Cerebellar nuclear complex (tissue), 1 donor: ENCODE measurements at places on chromosomes 7 and 10.

DNA sequence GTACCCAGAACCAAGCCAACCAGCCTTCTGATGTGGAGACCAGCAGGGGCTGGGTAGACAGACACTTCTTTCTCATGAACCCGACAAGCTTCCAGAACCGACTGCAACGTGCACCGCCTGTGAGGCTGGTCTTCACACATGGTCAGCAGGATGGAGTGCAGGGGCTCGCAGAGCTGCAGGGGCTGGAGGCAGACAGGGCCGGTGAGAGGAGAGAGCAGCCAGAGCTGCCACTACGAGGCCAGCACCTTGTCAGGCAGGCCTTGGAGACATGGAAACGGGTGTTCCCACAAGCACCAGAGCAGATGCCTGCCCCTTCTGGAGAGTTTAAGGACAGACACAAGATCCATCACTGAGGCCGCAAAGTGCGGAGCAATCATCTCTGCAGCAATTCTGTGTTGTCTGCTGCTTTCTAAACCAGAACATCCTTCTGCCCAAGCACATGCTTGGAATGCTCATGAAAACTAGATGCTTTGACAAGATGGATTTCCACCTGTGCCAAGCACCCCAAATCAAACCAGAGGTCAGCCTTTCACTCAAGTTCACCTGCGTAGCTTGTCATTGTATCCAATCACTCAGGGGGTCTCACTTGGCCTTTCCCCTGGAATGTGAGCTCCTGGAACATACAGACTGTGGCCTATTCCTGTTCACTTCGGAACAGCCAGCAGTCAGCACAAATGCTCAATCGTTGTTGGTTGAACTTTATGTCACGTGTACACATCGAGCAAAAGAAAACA lies 32.2 kb downstream of the FRMPD2 start:
- DNase-seq = no peak

- no peak for DNase-seq
These were observed 49.7 kb downstream of the CPEB3 start for GRCh38 chr10:92241158-92241500.

- DNase-seq = no peak
These were observed 417.1 kb downstream of the SUGCT start for GRCh38 chr7:40551685-40552576.

GRCh38 chr10:89221919-89222318 lies 14.8 kb upstream of the CH25H start:
- DNase-seq = no peak

- no peak for DNase-seq
These were observed 121.2 kb downstream of the MTERF1 start for GRCh38 chr7:91759205-91759863.

DNA sequence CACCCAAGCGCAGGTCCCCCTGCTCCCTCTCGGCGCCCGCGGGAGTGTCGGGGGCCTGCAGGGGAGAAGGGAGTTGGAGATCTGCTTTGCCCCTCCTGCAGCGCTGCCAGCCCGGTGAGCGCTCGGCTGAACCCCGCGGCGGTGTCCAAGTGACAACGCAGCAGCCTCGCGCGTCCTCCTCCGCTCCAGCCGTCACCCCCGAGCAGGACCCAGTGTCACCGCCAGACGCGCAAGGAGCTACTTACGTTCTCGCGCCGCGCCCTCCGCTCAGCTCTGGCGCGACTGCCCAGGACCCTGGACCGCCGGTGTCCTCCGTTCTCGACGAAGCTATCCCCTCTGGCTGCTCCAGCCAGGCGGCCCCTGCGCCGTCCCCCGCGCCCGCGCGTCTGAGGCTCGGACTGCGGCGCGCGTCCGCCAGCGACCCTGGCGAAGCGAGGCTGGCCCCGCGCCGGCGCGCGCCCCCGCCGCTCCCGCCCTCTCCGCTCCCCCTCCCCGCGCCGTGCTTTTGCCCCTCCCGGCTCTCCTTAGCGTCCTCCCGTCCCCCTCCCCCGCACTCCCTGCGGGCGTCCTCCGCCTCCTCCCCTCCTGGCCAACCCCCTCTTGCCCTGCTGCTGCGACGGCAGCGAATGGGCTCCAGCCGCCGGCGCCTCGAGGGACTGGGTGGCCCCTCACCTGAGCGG lies at the start of gene NRCAM:
Gene NRCAM, minus strand, starts transcription at position 439 of the 680 bp plus-strand sequence. CDS start 216,372 bp downstream, outside the sequence.
- no peak for DNase-seq

- DNase-seq = no peak
These were observed 191.0 kb upstream of the BET1 start for GRCh38 chr7:94195201-94195600.

DNA sequence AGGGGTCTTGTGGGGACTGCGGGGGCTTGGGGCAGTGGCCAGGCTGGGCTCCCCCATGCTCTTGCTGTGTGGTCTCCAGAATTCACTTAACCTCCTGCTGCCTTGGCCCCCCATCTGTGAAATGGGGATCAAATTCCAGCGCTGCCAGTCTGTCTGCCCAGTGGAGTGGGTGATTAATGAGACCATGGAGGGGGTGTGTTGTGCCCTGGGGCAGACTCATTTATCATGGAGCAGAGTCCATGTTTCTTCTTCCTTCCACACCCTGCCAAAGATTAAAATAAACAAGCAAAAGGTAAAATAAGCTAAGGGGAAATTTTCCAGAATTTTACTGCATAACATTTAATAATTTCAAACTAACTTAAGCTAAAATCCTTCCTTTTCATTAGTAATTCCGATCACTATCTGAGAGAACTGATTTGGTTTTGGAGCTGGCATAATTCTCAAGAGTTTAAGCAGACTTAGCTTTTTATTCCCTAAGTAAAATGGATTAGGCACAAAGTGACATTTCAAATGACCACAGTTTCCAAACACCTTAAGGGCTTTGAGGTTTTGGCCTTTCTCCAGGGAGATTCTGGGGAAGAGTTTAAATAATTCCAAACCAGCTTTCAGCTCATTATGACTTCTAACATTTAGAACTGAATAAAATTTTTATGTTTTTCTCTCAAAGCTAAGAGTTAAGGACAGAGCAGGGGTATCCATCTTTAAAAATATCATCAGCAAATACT lies 211.9 kb downstream of the CXCL12 start:
- DNase-seq = no peak

- DNase-seq = no peak
These were observed 482.6 kb downstream of the RPS24 start for GRCh38 chr10:78516236-78516635.

DNA sequence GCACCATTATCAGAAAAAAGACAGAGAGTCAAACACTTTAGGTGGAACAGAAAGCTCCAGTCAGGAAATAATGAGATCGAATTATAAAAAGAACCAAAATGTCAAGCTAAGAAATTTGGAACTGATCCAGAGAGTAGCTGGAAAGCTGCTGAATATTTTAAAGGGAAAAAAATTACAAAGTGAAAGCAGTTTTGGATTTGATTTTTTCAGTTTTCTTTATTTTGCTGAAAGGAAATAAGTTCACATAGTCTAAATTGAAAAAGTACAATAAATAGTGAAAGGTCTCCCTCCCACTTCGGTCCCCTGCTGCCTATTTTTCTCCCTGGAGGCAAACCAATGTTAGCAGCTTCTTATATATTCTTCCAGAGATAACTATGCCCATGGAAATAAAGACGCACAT lies 11.3 kb upstream of the TOMM7 start:
- DNase-seq = no peak

- DNase-seq = no peak
These were observed 57.8 kb downstream of the HHEX start for GRCh38 chr10:92747600-92747999.

DNA sequence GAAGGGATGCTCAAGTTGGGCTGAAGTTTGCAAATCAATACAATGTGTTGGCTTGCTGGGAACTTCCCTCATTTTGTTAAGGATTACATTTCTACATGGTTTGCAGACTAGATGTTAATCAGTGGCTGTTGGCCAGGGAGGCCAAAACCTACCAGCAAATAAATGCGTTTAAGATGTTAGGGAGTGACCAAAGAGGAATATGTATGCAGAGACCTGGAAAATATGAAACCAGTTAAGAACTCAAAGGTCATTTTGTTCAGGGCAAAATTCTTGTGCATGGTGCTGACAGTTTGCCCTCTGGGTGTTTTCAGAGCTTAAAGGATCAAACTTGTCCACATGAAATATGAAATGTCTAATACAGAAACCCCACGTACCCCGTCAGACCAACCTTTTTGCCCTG lies 30.3 kb downstream of the GATA3 start:
- DNase-seq = no peak

DNA sequence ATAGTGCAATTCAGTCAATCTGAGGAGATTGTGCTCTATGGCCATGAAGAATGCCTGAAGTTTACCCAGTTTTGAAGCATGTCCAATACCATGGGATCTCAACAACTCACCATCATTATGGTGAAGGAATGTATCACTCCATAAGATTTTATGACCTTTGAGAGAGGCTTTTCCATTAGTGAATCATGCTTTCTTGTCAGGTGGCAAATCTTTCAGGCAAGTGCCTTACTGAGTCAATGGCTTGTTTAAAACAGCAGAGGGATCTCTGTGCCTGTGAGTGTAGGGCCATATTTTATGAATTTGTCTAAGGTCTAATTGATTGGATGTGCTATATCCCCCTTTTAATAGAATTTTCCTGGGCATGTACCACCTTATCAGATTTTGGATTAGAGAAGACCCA lies 131.5 kb downstream of the CCDC7 start:
- no peak for DNase-seq

DNA sequence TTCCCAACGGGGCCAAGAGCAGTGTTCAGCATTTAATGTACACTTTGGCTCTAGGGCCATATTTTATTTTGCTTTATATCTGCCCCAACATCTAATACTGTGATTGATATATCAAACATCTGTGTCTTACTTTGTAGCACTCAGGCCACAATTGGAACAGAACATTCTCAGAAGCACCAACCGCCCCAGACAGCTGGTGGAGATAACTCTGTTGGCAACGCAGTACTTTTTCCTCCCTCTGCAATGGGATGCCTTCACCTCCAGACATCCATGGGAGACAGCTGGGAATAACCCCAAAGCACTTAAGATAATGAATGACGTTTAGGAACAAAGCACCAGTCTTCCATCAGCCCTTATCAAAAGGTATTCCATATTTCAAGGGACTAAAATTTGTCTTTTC lies 57.4 kb downstream of the PIP4K2A start:
- no peak for DNase-seq

- no peak for DNase-seq
These were observed 117.6 kb downstream of the MAD1L1 start for GRCh38 chr7:2114926-2115759.

- no peak for DNase-seq
These were observed 271.7 kb downstream of the STK31 start for GRCh38 chr7:23981758-23982157.

DNA sequence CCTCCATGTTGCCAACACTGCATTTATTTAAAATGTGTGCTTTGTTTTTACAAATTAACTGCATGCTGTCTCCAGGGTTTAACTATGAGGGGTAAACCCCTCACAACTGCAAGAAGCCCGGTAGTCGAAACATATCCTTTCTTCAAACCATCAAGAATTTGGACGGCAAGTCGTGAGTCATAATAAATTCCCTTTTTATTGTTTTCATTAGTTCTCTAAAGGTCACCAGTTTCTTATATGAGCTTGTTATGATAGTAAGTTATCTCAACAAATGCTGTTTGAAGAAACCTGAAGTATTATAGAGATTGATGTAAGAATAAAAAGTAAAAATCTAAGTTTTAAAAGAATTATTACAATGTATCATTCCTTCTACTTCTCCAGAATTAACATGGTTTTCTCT lies 12.2 kb upstream of the FIGNL1 start:
- no peak for DNase-seq

DNA sequence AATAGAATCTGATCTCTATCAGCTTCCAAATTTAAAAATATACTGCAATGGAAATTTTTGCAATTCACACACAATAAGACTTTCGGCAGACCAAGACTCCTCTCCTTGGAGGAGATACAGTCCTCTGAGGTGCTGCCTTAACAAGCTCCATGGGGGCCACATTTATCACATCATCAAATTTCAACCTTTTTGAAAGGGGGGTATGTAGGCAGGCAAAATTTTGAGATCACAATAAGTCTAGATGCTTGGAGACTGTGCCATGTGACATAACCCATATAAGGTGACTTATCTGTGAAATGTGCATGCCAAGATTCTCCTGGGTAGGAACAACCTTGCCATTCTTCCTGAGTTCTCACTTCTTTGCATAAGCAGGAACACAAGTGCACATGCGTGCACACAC lies at the start of gene OR2A12:
Gene OR2A12, plus strand, starts transcription at position 301 of the 400 bp plus-strand sequence. CDS start 8,830 bp downstream, outside the sequence.
- DNase-seq = no peak

DNA sequence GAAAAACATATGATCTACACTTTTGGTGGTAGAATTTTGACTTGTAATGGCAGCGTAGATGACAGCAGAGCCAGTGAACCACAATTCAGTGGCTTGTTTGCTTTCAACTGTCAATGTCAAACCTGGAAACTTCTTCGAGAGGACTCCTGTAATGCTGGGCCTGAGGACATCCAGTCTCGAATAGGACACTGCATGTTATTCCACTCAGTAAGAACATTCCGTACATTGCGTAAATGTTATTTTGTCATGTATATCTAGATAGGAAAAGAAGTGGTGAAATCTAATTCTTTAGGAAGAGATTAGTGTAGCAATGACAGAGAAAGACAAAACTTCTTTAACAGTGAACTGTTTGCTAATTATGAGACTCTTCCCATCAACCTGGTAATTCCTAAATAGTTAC lies 112.9 kb downstream of the PODXL start:
- no peak for DNase-seq

GRCh38 chr10:82150123-82150900 lies 275.3 kb downstream of the NRG3 start:
- no peak for DNase-seq

GRCh38 chr7:87850836-87851593 lies 25.1 kb downstream of the SLC25A40 start:
- DNase-seq = no peak

- no peak for DNase-seq
These were observed 421.4 kb downstream of the SDK1 start for GRCh38 chr7:3722396-3722922.

DNA sequence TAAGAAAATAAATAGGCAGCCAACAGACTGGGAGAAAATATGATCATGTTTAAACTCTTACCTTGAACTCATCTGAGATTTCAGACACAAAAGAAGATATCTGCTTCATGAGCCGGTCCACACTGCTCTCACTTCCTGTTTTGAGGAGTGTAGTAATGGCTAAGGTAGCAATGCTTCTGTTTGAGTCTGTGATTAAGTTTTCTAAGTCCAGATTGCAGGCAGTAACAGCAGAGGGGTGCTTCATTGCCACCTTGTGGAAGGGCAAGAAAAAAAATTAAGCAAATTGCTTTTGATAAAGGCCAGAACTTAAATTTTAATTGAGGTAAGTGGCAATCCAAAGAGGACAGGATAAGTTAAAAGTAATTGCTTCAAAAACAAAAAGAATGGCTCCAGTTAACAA lies 69.1 kb downstream of the MEST start:
- no peak for DNase-seq

GRCh38 chr10:129048513-129048912 lies 418.5 kb upstream of the MGMT start:
- no peak for DNase-seq

DNA sequence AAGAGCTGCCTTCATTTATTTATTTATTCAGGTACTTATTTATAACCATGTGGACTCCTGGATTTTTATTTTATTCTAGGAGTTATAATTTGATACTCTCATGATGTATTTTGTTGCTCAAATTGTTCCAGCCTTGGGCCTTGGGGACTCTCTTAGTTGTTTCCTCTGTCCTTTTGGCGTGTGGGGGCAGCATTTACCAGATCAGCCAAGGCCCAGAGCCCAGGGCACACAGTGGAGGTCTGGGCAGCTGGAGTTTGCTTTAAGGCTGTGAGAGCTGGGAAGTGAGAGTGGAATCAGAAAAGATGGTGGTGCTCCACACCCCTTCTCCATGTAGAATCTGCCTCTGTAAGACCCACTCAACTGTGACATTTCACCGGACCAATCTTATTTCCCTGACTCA lies 398.9 kb downstream of the RPS24 start:
- no peak for DNase-seq
